ENCODE measurements at places on chromosomes 7 and 10. TPM values are rescaled to one million over a fixed set of nuclear protein-coding genes. Genes with fewer than 3 reads are reported as not detected.
A peak's percentile ranks its signal among the peaks of the same experiment; 100 is the strongest.

- DNase-seq = no peak
Measured at GRCh38 chr7:151552352-151553028, 32.8 kb upstream of the RHEB start.

Gene PITRM1
- total RNA-seq = 63.8 TPM

GRCh38 chr7:36387435-36388231 lies 2.0 kb upstream of the ANLN start:
- DNase-seq = no peak

Gene HSPA12A
- total RNA-seq = 15.7 TPM

DNA sequence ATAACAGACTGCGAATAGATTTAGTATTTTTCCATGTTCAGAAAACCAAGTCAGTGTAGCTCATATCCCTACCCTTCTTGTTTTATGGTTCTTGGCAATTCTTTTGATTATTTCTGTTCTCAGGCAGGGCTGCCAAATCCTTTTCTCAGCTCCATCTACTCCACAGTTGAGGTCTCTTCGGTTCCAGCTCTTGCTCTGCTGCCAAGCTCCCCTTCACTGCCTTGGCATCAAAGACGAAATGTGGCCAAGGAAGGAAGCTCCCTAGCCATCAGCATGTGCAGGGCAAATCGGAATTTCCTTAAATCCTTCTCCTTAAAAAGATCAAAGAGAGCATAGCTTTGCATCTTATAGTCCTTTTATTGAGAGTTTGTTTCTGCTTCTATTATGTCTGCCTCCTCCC lies 116.4 kb upstream of the NOBOX start:
- DNase-seq = no peak

Gene MMS19
- total RNA-seq = 83.1 TPM

Gene HMX3
- not detected for total RNA-seq

- no peak for DNase-seq
Measured at GRCh38 chr7:150780292-150780691, 19.9 kb downstream of the TMEM176B start.

DNA sequence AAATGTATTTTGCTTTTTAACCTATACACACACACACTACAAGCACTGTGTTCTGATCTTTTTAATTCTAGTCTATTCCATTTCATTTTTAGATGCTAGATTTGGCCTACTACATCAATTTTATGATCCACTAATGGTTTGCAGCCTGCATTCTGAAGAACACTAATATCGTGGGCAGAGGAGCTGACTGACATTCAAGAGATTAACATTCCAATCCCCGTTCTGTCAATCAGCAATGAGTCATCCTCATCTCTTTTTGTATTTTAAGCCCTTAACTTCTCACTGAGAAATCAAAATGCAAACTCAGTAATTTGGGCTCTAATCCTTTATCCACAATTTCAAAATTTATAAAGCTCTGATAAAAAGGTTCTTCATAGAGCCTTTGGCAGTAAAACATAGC lies 47.1 kb upstream of the GAD2 start:
- no peak for DNase-seq

- DNase-seq = no peak
Measured at GRCh38 chr7:128831178-128831993, 1.2 kb downstream of the FLNC start.

DNA sequence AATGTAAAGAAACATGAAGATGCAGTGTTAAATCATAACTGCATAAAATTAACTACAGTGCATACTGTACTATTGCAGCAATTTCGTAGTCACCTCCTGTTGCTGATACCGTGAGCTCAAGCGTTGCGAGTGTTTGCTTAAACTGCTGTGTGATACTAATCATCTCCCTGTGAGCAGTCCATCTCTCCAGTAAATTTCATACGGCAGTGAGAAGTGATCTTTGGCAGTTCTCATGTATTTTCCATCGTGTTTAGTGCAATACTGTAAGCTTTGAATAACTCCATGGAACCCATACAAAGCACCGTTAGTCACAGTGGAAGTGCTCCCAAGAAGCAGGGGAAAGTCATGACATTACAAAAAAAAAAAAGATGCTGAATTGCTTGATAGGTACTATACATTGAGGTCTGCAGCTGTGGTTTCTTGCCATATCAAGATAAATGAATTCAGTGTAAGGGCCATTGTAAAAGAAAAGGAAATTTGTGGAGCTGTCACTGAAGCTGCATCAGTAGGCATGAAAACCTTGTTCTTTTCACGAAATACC lies 360.4 kb downstream of the EXOC4 start:
- no peak for DNase-seq

DNA sequence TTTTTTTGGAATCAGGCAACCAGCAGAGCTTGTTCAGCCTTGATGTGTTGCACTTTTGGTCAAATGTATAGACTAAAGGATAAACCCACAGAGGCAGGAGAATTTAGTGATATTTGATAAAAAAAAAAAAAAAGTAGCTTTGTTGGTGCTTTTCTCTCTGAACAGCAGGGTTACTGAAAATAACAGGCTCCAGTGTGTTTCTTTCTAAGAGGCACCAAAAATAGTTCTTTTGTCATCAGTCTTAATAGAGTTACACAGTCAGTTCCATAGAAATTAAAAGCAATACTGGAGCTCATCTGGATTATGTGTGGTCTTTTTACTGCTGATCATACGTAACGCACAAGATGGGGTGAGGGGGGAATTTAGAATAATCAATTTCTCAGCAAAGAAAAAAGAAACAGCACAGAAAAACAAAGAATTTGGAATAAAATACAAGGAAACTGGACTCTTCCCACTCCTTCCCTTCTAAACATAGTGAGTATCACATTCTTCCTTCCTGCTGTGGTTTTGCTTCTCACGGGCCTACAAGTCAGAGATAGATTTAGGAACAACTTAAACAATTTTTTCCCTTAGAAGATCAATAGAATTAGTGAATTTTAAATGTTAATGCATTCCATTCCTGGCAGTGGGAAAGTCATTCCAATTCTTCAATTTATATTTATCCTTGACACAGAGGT lies 178.8 kb upstream of the AKR1E2 start:
- DNase-seq = no peak

DNA sequence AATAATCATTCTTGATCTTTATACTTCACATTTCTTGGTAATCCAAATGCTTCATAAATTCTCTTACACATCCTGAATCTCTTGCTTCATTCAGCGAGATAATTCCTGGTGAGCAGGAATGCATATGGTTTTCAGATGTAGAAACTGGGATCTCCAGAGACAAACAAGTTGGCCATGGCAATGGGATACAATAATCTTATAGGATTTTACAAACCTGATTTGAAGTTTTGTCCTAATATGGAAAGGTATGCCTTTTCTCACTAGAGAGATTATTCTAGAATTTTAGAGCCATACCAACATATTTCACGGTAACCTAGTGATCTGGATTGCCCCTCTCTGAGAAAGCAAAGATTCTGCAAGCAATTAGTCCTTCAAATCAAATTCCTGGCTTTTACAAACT lies 13.1 kb upstream of the TRDMT1 start:
- DNase-seq = no peak

Gene UBTD1
- total RNA-seq = 1.4 TPM

DNA sequence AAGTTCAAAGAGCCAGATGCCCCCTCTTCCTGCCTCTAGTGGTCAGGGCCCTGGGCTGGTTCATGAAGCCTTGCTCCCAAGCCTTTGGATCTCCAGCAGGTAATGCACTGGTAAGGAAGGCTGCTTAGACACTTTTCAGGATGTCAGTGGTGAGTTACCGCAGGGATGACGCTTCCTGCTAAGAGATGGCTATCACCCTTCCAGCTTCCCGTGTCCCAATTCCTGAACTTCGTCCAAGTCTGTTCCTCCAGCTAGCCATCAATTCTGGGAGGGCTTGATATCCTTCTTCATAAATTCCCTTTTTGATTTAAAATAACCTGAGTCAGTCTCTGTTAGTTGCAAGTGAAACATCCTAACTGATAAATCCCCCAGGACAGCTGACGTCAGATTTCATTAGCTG lies 221.2 kb downstream of the PLXNA4 start:
- no peak for DNase-seq

DNA sequence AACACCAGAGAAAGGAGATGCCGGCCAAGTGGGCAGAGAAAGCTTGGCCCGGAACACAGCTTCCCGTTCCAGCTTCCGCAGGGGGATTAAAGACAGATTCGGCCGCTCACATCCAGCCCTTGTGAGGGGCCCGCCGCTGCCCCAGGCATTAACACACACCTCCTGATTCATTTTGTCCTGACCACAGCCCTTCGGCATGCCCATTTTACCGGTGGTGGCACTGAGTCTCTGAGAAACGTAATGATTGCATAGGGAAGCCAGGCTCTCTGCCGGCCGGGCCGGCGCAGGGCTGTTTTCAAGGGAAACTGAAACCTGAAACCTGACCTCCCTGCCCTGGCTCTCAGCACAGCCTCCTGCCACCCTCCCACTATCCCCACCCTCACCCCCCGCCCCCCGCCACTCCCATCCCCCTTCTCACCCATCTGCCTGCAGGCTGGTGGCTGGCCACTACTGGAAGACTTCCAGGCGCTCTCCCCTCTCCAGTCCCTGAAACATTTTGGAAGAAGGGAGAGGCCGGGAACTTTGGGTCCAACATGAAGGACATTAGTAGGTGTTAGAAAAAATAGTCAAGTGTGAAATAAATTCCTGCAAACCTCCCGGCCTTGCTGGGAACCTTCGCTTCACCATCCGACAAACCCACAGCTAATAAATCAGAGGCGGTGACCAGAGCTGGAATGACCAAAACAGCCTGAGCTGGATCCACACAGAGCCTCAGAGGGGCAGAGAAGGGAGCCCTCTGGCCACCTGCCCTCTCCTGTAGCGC lies 83.5 kb upstream of the CUX1 start:
- DNase-seq = peak; percentile 58

Gene IFIT1B
- total RNA-seq = not detected

DNA sequence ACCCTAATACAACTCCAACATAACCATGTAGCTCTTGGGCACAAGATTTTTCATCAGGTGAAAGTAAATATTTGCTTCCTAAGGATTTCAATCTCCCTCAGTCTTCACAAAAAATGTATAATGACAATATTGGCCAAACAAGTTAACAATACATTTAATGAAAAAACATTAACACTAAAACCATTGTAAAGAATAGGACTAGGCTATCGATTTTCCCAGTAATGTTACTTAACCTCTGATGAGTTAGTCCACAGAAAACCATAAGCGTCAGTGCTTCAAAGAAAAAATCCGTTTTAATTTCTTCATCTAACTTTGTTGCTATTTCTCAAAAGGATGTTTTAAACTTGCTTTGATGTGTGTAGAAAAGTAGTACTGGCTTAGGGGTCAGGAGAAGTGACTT lies 1.2 kb downstream of the ZNF33B start:
- DNase-seq = no peak

Gene PTPRE
- total RNA-seq = 31.8 TPM

DNA sequence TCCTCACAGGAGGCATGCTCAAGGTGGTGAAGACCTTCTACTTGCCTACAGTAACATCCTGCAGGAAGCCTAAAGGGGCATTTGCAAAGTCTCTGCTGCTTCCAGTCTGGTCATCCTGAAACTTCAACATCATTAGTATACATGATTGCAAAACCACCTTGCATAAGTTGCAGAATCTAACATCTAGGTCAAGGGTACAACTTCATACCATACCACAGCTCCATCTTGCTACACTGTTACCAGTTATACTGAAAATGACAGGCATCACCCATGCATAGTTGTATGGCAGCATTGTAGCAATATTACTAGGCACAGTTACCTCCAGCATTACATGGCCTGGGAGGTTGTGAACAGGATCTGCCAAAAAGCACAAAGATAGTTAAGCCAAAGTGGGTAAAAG lies 13.7 kb upstream of the MACROH2A2 start:
- DNase-seq = no peak

Gene GRID1
- 1.2 TPM for total RNA-seq

GRCh38 chr7:70459546-70459945 lies 672.4 kb upstream of the GALNT17 start:
- no peak for DNase-seq

DNA sequence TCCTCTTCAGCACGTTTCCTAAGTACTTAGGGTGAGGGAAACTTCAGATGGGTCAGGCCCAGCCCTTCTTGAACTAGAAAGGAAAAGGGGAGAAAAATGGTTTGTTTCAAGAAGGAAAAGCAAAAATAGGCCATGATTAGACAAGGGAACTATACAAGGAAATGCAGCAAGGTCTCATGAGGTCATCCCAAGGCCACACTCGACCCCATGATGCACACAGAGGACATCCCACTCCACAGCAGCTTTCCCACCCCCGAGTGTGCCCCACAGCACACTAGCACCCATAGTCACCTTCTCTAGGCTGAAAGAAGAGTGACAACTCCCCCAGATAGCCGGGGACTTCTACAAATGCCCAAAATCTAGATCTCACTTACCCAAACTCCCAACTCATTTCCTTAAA lies 173.4 kb downstream of the FAM107B start:
- no peak for DNase-seq

GRCh38 chr10:11215471-11215870 lies 197.8 kb downstream of the CELF2 start:
- DNase-seq = no peak

DNA sequence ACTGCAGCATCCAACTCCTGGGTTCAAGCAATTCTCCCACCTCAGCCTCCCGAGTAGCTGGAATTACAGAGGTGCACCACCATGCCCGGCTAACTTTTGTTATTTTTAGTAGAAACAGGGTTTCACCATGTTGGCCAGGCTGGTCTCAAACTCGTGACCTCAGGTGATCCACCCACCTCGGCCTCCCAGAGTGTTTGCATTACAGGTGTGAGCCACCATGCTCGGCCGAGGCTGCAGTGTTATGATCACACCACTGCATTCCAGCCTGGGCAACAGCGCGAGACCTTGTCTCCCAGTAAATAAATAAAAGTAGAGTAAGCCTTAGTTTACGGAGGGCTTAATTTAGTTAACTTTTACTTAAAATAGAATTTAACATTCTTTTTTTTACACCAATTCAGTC lies 23.7 kb upstream of the IGF2BP3 start:
- no peak for DNase-seq

DNA sequence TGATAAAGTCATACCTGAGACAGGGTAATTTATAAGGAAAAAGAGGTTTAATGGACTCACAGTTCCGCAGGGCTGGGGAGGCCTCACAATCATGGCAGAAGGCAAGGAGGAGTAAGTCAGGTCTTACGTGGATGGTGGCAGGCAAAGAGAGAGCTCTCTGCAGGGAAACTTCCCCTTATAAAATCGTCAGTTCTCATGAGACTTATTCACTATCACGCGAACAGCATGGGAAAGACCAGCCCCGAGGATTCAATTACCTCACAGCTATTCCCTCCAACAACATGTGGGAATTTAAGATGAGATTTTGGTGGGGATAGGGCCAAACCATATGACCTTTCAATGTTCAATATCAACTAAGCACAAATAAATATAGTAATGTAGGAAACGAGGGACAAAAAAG lies 559.4 kb upstream of the KCND2 start:
- no peak for DNase-seq

Gene ZNF117
- 3.1 TPM for total RNA-seq
